RWPE2 (cell line): ENCODE measurements at places on chromosomes 7 and 10.

DNA sequence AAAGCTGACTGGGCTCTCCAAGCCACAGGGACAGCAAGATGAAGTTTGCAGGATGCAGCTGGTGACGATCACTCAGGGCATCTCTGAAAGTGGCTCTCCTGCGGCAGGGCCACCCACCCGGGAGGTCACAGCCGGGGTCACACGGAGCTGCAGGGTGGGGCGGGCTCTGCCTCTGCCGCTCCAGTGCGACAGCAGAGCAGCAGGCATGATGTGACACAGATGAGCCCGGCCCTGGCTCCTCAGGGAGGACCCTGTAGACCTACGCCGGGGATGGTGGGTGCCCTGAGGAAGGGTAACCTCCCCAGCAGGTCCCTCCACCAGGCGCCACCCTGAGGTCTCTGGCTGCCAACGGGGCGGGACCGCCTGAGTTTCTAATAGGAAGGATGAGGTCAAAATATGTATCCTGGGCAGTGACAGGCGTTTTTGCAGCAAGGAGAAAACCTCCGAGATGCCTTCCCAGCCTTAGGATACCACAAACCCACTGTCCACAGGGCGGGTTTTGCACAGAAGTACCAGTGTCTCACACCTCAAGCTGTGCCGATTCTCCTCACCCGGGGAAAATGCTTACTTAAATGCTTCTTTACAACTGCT is 114.8 kb upstream of the DIP2C start:
- no peak for DNase-seq

DNA sequence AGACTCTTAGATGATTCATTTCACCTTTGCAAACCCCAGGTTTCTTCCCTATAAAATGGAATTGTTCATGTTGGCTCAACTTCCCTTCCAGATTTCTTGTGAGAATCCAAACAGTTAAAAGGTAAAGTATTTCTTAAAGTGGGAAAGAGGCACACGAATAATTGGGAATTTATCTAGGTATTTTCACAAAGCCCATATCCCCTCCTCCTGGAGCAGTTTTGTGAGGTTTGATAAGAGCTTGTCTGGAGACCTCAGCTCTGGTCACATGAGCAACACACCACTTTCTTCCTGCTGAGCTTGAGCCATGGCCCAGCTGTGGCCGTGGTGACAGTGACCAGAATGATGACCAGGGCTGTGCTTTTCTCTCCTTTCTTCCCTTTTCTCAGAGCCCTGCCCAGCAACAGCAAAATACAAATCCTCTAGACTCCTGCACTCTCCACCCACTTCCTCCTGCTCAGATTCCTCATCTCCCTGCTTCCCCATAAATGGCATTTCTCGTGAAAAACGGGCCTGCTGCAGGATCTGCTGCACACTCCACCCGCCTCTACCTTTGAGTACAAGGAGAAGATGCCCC is 87.7 kb downstream of the PIK3CG start:
- no peak for DNase-seq

DNA sequence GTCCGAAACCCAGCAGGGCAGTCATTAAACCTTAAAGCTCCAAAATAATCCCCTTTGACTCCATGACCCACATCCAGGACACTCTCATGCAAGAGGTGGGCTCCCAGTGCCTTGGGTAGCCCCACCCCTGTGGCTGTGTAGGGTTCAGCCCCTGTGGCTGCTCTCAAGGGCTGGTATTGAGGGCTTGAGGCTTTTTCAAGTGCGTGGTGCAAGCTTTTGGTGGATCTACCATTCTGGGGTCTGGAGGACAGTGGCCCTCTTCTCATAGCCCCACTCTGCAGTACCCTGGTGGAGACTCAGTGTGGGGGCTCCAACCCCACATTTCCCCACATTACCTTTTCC is 50.5 kb downstream of the RSBN1L start:
- no peak for DNase-seq

- DNase-seq, result no peak
Observed at GRCh38 chr10:69684020-69684980, 54.3 kb downstream of the FAM241B start.

- no peak for DNase-seq
Observed at GRCh38 chr10:48804740-48805182, 120.1 kb downstream of the WDFY4 start.

GRCh38 chr10:102283488-102283887 is 38.2 kb downstream of the GBF1 start:
- DNase-seq, result no peak
